Immature natural killer cell (primary cell): ENCODE measurements at places on chromosomes 4 and X.

- DNase-seq, result no peak
Observed at GRCh38 chr4:183517781-183518180, 12.9 kb downstream of the ING2 start.

DNA sequence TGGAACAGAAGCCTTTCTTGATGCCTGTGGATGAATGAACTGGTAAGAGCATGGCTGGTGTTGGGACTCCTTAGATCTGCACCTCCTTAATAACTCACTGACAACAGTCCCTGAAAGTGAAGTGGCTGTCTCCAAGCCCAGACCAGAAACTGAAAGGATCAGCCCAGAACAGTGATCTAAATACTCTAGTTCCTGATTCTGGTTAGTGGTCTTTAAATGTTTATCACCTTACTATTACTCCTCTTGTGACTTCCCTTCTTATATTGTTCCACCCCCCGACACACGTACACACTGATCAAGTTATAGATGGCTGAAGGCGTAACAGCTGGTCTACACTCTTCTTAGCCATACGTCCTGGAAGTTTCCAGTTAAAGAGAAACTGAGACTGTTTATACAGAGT is 33.8 kb upstream of the ARMCX2 start:
- DNase-seq, result no peak

DNA sequence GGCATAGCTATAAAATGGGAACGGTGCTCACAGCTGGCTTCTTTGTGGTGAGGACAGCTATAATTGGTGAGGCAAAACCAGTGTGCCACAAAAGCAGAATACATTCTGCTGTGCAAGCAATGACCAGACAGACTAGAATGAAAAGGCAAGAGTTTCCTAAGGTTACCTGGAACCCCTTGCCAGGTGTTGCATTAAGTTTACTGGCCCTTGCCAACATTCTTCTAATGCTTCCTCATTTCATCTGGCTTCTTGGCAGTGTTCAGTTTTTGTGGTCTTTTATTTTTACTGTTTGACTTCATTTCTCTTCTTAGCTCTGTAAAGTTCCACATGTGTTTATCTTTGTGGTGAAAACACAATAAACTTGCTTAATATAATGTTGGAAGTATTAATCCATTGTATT is 131.4 kb downstream of the PTTG2 start:
- no peak for DNase-seq

GRCh38 chr4:26856906-26857277 is 3.7 kb upstream of the STIM2 start:
- no peak for DNase-seq

DNA sequence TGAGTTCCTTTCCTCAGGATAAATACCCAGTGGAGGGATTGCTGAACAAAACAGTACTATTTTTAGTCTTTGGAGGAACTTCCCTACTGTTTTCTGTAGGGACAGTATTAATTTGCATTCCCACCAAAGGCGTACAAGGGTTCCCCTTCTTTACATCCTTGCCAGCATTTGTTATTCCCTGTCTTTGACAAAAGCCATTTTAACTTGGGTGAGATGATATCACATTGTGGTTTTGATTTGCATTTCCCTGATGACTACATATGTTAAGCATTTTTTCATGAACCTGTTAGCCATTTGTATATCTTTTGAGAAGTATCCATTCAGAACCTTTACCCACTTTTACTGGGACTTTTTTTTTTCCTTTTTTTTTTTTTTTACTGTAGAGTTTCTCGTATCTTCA is 126.2 kb upstream of the ANXA10 start:
- DNase-seq, result no peak
